Stimulated activated CD4-positive, alpha-beta T cell treated with anti-CD3 and anti-CD28 coated beads, Interleukin-1b, Interleukin-23, amount 100 ng/mL, for 1 hour (primary cell): ENCODE measurements at places on chromosomes 3 and 15.

- DNase-seq: no peak
These were observed 2.0 kb upstream of the TWF2 start for GRCh38 chr3:52240886-52241370.

DNA sequence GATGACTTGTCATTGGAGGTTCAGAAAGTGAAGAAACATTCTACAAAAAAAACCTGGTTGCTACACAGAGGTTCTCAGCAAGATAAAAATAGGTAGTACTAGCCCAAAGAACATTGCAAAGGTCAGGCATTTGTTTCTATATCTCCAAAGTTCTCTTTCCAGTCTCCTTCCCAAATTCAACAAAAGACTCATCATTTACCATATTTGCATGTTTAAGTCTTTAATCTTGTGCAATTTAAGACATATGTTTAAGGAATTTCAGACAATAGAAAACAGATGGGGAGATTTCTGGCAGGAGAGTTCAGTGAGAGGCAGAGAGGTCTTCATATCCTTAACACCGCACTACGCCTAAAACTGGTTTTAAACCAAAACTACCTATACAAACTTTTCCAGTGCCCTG lies 173.8 kb upstream of the THBS1 start:
- DNase-seq: no peak

DNA sequence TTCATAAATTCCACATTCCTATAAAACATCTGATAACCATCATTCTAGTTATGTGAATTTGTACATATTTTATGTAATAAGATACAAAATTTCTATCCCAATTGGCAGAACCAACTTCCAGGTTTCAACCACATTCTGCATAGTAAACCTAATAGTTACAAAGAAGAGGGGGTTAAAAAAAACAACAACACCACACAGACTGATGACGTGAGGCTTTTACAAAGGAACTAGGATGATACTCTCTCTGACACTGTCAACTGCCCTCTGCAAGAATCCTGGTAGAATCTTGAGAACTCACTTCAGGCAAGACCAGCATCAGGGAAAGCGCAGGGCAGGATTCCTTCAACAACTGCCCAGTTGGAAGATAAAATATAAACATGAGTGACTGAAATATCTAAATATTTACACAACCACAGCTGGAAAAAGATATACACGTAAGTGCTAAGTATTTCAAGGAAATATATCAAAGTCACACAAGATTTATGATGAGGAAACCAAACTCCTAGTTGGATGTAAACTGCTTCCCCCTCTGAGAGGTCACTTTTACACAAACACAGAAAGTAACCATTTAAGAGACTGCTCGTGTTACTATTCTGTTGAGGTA lies 816.4 kb downstream of the ROBO1 start:
- no peak for DNase-seq

GRCh38 chr15:25611603-25612002 lies 172.8 kb upstream of the UBE3A start:
- no peak for DNase-seq

GRCh38 chr3:149153402-149153801 lies 24.0 kb downstream of the HPS3 start:
- no peak for DNase-seq

DNA sequence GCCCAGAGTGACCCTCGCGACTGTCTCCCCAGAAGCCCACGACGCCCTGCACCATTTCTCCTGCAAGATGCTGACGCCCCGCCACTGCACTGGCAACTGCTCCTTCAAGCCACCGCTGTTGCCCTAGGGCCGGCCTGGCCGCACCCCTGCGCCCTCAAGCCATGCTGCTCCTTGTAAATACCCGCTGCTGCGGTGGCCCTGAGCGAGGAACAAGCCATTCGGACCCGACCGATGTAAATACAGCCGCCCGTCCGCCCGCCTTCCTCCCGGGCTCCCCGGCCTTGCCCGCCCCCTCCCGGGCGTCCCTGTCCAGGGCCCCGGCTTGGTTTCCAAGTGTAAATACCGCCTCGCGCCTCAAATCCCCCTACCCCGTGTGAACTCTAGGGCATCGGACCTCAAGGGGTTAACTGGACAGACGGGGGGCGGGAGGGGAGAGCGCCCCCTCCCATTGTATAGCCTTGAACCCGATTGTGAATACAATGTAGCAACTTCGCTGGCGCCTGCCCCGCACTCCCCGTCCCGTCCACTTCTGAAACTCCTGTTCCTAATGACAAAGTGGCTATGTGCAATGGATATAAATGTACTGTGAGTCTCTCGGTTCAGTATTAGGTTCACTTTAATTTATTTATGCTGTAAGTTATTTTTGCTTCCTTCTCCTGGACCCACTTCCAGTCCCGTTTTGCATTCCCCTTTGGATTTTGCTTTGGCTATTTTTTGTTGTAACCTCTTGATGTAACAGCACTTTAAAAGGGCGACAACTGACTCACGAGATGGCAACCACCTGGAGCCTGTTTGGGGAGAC lies 5.9 kb downstream of the RNU6-1 start:
- DNase-seq: no peak

DNA sequence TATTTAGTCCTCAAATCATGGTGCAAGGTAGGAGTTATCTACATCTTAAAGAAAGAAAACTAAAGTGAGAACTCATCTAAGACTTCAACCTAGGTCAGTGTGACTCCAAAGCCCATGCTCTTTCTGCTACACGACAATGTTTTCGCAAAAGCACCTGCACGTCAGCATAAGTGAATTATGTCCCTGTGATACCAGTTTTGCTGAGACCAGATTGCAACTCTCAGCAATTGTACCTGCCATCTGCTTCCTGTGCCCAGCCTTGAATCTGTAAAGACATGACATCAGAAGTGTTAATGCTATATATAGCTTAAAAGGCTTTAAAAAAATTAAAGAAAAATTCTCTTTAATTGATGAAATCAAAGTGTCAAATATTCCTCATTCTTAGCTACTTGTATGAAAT lies 43.4 kb downstream of the RETNLB start:
- no peak for DNase-seq

DNA sequence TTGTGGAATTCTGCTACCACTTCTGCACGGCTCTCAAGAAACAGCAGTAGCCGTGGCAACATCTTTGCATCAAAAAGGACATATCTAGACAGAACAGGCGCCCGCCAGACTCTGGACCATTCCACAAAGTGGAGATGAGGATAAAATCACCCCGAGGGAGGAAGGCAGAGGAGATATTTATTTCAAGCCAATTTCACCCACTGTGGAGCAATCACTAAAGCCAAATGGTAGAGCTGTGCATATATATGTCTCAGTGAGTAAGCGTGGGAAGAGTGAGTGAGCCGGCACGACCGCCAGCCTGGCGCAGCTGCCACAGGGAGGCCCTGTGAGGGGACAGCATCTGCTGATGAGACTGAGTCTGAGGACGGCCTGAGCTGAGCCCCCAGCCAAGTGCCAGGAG lies 111.3 kb downstream of the MEGF11 start:
- DNase-seq: no peak

- DNase-seq: no peak
These were observed 79.4 kb upstream of the THBS1 start for GRCh38 chr15:39501366-39502081.

DNA sequence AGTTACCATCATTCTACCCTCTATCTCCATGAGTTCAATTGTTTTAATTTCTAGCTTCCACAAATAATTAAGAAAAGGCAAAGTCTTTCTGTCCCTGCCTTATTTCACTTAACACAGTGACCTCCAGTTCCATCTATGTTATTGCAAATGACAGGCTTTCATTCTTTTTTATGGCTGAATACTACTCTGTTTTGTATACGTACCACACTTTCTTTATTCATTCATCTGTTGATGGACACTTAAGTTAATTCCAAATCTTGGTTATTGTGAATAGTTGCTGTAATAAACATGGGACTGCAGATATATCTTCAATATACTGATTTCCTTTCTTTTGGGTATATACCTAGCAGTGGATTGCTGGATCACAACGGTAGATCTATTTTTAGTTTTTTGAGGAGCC lies 314.1 kb downstream of the SV2B start:
- DNase-seq: no peak

DNA sequence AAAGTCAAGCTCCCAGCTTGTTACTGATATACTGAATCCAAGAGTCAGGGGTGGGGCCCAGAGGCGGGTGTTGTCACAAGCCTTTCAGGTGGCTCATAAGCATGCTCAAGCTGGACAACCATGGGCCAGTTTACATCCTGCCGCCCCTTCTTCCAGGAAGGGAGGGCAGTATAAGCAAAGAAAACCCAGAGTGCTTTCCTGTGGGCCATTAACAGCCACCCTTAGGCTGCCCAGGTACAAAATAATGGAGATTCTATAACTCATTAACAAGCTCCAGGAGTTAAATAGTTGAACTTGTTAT lies 183.2 kb downstream of the NTRK3 start:
- DNase-seq: no peak

DNA sequence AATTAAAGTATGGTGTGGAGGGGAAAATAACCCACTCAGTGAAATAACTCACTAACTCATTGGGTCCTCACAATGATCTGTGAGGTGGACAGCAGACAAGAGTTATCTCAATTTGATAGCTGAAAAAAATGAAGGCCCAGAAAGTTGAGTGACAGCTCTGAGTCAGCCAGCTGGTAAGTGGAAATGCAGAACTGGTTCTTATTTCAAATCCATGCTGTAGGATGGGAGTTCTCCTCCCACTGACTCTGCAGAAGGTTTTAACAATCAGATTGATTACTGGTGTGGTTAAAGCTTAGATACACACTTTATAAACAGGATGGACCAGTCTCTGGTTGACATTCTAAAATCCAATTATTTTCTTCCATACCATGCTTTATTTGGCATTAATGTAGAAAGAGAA lies 87.0 kb upstream of the LMOD3 start:
- no peak for DNase-seq

- no peak for DNase-seq
These were observed 89.0 kb upstream of the FNDC3B start for GRCh38 chr3:171950373-171950772.

- DNase-seq: no peak
These were observed 34.0 kb upstream of the ZPLD1 start for GRCh38 chr3:102400766-102401165.

- no peak for DNase-seq
These were observed 45.0 kb upstream of the SACM1L start for GRCh38 chr3:45644063-45644790.
